ENCODE measurements at places on chromosomes 3 and 15. TPM values are rescaled to one million over a fixed set of nuclear protein-coding genes. Genes with fewer than 3 reads are reported as not detected.

Gene IL17RC
- total RNA-seq, result 0.47 TPM

DNA sequence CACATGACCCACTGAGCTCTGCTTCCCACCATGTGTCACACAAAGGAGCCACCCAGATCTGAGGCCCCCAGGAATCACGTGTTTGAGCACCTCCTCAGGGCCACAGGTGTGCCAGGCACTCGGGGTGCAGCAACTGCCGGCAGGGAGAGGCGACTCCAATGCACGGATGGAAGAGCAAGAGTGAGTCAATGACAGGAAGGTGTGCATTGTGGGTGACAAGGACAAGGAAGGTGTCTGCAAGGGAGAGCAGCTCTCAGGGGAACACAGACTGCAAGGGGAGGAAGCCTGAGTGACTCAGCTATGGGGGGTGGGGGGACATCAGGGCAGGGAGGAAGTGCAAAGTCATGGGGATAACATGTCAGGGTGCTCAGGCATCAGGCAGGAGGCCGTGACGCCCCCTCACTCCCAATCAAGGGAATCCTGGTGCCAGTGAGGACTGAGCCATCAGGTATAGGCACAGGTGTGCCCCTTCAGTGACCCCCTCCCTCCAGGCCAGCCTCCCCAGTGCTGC, 67.4 kb downstream of the NUP210 start:
- H3K4me1 ChIP-seq, result peaks cover 38% of the 10 kb centered on the region
- H3K4me3 ChIP-seq, result no peak overlapping the region
- peak overlapping the region; percentile 75 for H3K27ac ChIP-seq

DNA sequence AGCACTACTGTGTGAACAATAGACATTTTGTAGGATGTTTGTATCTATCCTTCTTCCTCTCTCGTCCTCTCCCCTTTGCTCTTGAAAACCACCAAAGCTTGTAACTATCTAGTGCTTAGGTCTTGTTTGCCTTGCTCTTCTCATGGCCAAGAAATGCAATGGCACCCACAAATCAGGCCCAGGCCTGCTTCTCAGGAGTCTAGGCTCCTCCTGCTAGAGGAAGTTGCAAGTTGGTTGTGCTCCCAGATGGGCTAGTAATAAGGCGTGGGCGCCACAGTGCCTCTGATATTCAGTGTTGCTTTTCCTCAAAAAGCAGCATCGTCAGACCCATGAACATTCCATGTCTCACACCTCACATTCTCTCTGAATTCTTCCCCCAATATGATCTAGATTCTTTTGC, 28.7 kb downstream of the ZNF385D start:
- H3K36me3 ChIP-seq, result no peaks in the 10 kb centered on the region
- H3K4me1 ChIP-seq, result no peaks in the 10 kb centered on the region
- no peak for DNase-seq

Gene B4GALT4
- total RNA-seq, result 14.6 TPM

Gene PP2D1
- total RNA-seq, result not detected

Gene SPESP1
- not detected for total RNA-seq

Gene MYEF2
- 24.6 TPM for total RNA-seq

GRCh38 chr15:75172284-75172820, 29.3 kb upstream of the C15orf39 start:
- H3K36me3 ChIP-seq, result no peaks in the 10 kb centered on the region
- H3K27me3 ChIP-seq, result peaks cover 5% of the 10 kb centered on the region
- H3K27ac ChIP-seq, result no peak overlapping the region

Gene C2CD4A
- total RNA-seq, result 0.65 TPM

Gene CPA3
- 0.57 TPM for total RNA-seq

All from T-helper 17 cell (primary cell).